ENCODE measurements at places on chromosomes 1 and 21. TPM values are rescaled to one million over a fixed set of nuclear protein-coding genes. Genes with fewer than 3 reads are reported as not detected.

- no peaks in the 10 kb centered on the region for H3K36me3 ChIP-seq
- no peaks in the 10 kb centered on the region for H3K27me3 ChIP-seq
- no peak overlapping the region for H3K27ac ChIP-seq
- DNase-seq = no peak
Measured at GRCh38 chr1:30419831-30420230, 303.6 kb downstream of the MATN1 start.

GRCh38 chr1:9476790-9477463 is 62.3 kb upstream of the SLC25A33 start:
- no peak overlapping the region for H3K27ac ChIP-seq
- H3K27me3 ChIP-seq = peaks cover 9% of the 10 kb centered on the region
- no peak for DNase-seq
- H3K36me3 ChIP-seq = no peaks in the 10 kb centered on the region
- no peaks in the 10 kb centered on the region for H3K4me1 ChIP-seq

DNA sequence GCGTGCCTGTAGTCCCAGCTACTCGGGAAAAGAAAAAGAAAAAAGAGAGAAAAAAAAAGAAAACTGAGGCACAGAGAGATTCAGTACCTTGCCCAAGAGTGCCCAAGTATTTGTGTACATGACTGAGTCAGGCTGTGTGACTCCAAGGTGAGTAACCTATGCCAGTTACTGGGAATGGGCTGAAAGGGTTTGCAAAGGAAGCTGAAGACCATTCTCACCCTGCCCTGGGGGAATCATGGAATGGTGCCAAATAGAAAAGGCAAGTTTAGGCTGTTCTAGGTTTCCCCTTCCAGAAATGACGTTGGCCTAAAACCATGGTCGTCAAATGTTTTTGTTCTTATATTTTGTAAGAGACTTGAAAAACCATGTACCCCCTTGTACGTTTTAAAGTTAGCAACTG is 37.9 kb upstream of the LRIG2 start:
- H3K27me3 ChIP-seq = no peaks in the 10 kb centered on the region
- DNase-seq = no peak
- no peaks in the 10 kb centered on the region for H3K4me1 ChIP-seq
- H3K4me3 ChIP-seq = no peak overlapping the region
- H3K36me3 ChIP-seq = no peaks in the 10 kb centered on the region

- DNase-seq = no peak
- no peak overlapping the region for H3K27ac ChIP-seq
- H3K27me3 ChIP-seq = no peaks in the 10 kb centered on the region
- H3K4me3 ChIP-seq = no peak overlapping the region
- H3K4me1 ChIP-seq = peaks cover 10% of the 10 kb centered on the region
- no peaks in the 10 kb centered on the region for H3K36me3 ChIP-seq
Measured at GRCh38 chr1:52234708-52235107, 92.8 kb downstream of the ZFYVE9 start.

DNA sequence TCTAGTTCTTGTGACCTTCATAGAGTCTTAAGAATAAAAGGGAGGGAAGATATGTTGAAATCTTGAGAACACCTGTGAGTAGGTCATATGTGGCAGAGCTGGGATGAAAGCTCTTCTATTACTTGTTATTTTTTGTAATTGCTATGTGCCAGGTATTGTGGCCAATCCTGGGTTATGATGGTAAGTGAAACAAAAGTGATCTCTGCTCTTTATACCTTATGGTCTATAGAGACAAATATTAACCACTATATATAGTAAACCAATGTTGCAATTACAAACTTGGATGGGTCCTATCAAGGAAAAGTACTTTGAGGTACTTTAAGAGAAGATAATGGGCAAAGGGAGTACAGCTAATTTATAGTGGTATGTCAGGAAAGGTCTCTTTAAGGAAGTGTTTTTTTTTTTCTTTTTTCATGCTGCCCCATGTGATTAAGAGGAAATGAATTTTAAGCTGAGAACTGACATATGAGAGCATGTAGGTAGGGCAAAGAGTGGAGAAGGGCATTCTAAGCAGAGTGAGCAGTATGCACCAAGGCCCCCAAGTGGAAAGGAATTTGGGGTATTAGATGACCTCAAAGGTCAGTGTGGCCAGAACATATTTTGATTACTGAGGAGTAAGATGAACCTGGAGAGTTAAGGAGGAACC is 43.3 kb downstream of the POU2F1 start:
- no peaks in the 10 kb centered on the region for H3K36me3 ChIP-seq
- no peak overlapping the region for H3K27ac ChIP-seq

GRCh38 chr1:35708441-35708921 is 10.2 kb downstream of the C1orf216 start:
- no peaks in the 10 kb centered on the region for H3K36me3 ChIP-seq
- no peak overlapping the region for H3K27ac ChIP-seq
- H3K27me3 ChIP-seq = peaks cover 32% of the 10 kb centered on the region
- no peak for DNase-seq

DNA sequence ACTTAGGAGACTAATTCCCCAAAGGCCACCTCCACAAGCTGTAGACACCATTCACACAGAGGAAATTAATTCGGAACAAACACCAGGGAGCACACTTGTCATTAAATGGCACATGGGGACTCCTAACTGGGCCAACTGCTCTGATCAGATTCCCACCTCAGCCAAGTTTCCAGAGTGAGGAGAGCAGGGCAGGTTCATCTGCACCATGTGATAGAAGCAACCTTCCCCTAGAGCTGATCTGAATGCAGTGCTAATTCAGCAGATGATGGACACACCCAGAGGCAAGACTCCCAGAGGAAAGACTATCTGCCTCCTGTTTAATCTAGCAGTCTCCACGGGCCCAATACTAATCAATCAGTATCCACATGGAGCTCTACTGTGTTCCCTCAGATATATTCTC is 147.0 kb downstream of the VAV3 start:
- H3K4me1 ChIP-seq = no peaks in the 10 kb centered on the region
- no peak overlapping the region for H3K4me3 ChIP-seq
- DNase-seq = no peak
- no peaks in the 10 kb centered on the region for H3K27me3 ChIP-seq
- no peak overlapping the region for H3K27ac ChIP-seq
- H3K36me3 ChIP-seq = no peaks in the 10 kb centered on the region

GRCh38 chr1:201647722-201648065 is 108.8 kb downstream of the NAV1 start:
- H3K27me3 ChIP-seq = peaks cover 7% of the 10 kb centered on the region
- H3K4me3 ChIP-seq = peak overlapping the region; percentile 60
- no peaks in the 10 kb centered on the region for H3K36me3 ChIP-seq

- H3K4me3 ChIP-seq = no peak overlapping the region
- no peaks in the 10 kb centered on the region for H3K36me3 ChIP-seq
- peaks cover 3% of the 10 kb centered on the region for H3K27me3 ChIP-seq
- no peak overlapping the region for H3K27ac ChIP-seq
Measured at GRCh38 chr1:201119206-201120197, 7.3 kb upstream of the CACNA1S start.

DNA sequence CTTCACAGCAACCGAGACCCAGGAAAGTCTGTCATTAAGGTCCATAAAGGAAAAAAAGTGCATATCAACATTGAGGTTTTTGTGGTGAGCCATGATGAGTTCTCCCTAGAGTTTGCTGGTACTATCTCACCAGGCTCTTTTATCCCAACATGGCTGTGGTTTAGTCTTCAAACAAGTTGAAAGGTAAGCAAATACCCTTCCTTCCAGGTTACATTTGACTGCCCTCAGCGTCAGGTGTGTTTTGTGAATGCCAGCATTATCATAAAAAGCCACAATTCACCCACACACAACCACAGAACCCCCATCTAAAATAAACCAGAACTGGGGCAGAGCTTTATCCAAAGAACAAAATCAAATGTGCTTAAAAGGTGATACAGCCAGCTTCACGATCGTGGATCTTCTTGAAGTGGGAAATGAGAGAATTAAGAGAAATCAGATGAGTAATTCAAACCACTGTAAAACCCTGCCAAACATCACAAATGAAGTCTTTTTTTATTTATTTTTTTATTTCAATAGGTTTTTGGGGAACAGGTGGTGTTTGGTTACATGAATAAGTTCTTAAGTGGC is 64.7 kb downstream of the SETD4 start:
- DNase-seq = no peak
- H3K36me3 ChIP-seq = no peaks in the 10 kb centered on the region
- H3K4me3 ChIP-seq = no peak overlapping the region
- peaks cover 3% of the 10 kb centered on the region for H3K27me3 ChIP-seq
- no peaks in the 10 kb centered on the region for H3K4me1 ChIP-seq

- peak overlapping the region; percentile 99 for H3K4me3 ChIP-seq
- H3K4me1 ChIP-seq = peaks cover 21% of the 10 kb centered on the region
- H3K27me3 ChIP-seq = no peaks in the 10 kb centered on the region
- no peak overlapping the region for H3K27ac ChIP-seq
- H3K36me3 ChIP-seq = no peaks in the 10 kb centered on the region
Measured at GRCh38 chr21:46322351-46323226, 1.1 kb downstream of the C21orf58 start.

- no peak overlapping the region for H3K4me3 ChIP-seq
- H3K4me1 ChIP-seq = no peaks in the 10 kb centered on the region
- H3K27me3 ChIP-seq = peaks cover 3% of the 10 kb centered on the region
Measured at GRCh38 chr1:29444782-29445729, 208.7 kb downstream of the PTPRU start.

DNA sequence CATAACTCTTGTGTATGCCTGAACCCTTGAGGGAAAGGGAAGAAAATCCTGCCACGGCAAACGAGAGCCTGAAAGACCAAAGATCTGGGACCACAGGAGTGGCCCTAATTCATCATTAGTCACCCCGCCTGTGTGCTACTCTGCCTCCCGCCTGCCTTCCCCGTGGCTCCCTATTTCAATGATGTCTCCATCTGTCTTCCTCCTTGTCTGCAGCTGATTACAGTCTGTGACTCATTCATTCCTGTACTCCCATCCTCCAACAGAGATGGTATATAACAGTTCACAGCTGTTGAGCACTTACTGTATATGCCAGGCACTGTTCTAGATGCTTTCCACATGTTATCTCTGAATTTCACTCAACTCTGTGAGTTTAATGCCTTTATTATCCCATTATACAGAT is 96.6 kb downstream of the SEC16B start:
- H3K27me3 ChIP-seq = no peaks in the 10 kb centered on the region
- no peak overlapping the region for H3K4me3 ChIP-seq
- no peaks in the 10 kb centered on the region for H3K4me1 ChIP-seq

DNA sequence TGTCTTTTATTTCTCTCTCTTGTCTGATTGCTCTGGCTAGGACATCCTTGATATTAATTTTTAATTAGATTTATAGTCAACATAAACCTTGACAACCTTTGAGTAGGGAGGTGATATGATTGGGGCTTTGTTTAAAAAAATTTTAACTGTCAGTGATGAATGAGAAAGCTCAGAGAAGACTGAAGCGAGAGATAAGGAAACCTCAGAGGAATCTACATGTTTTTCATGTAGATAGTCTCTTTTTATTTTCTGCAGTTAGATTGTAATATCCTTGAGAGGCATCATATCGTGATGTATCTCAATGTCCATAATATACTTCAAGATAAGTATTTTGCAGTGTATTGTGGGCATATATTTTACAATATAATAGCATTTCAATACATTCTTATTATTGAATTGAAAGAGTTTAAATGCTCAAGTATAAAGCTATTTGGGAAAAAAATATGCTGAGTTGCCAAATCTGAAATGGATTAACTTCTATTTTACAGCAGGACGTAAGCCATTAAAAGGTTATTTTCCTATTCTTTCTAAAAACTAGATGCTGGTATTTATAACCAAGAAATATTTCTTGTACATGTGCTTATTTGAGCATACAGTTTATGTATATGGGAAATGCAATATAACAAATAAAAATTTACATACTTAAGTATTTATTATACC is 802.4 kb upstream of the ADGRL4 start:
- no peak overlapping the region for H3K27ac ChIP-seq
- no peaks in the 10 kb centered on the region for H3K27me3 ChIP-seq
- no peaks in the 10 kb centered on the region for H3K36me3 ChIP-seq
- no peak for DNase-seq

- no peaks in the 10 kb centered on the region for H3K36me3 ChIP-seq
- H3K27me3 ChIP-seq = no peaks in the 10 kb centered on the region
- no peak overlapping the region for H3K27ac ChIP-seq
- H3K4me3 ChIP-seq = no peak overlapping the region
Measured at GRCh38 chr1:117686907-117687306, 81.1 kb downstream of the TENT5C start.

Gene KCNA3
- 8.9 TPM for total RNA-seq

Gene FMO2
- total RNA-seq = 392 TPM

Gene GLMP
- total RNA-seq = 61.1 TPM

Gene STUM
- 0.49 TPM for total RNA-seq

Gene PRDM16
- total RNA-seq = 21.0 TPM

Gene C4BPA
- 175 TPM for total RNA-seq
